ENCODE measurements at places on chromosomes 13 and 19.

DNA sequence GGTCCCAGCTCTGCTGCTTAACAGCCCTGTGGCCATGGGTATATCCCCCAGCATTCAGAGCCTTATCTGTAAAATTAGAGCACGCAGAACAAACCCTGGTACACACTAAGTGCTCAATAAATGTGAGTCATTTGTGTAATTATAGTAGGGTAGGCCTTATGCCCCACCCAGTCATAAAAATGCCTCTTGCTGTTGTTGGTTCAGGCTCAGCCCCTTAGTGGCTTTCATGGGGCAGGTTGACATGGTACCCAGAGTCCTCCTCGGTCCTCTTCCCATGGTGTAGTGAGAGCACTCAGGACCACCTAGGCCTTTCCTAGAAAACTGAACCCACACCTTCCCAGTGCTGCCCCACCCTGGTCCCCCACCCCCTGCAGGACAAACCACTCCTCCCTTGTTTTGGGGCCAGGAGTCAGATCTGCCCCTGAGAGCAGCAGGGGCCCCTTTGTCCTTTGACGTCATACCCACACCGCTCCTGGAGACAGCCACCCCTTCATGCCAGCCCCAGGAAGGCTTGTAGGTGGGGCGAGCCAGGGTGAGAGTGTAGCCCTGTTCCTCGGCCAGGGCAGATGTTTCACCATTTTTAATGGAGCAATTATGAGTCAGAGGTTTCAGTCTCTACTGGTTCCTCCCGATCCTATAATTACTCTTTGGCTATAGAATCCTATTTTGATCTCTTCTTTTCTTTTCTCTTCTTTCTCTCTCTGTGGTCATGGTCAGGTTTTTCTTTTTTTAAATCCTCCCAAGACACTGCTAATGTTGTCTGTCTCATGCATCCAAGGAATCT lies 36.8 kb downstream of the ACTN4 start:
- peak; percentile 81 for DNase-seq

GRCh38 chr19:46392837-46393236 lies 20.5 kb downstream of the CCDC8 start:
- no peak for DNase-seq

- no peak for DNase-seq
These were observed 4.0 kb downstream of the ERF start for GRCh38 chr19:42250666-42251531.

DNA sequence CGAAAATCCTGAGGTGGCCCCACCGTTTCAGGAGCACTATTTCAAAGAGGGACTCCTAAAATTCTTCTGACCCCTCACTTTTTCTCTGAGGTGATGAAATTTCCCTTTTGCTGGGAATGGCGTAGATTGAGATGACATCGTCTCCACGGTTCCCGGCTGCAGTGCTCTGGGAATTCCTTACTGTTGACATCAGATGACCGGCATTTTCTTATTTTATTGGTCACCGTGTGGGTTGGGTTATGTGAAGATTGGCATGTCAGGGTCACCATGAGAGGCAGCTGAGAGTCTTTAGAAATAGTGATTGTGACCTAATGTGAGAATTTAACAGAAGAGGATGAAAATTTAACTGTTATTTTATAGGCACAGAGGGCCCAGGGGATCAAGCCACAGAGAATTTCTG lies 356.7 kb downstream of the FGF9 start:
- DNase-seq: no peak

GRCh38 chr13:28606466-28606865 lies 52.5 kb upstream of the POMP start:
- no peak for DNase-seq

DNA sequence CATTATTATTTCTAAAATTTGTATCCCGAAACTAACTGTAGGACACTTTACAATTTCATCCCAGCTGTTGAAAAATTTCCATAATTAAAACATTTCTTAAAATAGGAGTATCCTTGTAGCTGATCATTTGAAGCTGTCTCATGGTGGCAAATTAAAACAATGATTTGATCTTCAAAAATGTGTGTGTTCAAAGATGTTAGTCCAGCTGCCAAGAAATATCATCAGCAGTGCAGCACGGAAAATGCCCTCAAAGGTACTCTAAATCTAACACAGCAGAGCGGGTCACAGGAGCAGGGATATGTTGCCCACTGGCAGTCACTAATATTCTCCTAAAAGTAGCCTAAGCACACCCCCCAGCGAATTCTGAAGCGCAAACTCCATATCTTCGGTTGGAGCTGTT lies 31.0 kb downstream of the KLF12 start:
- no peak for DNase-seq

GRCh38 chr19:49957262-49957915 lies 3.6 kb downstream of the SIGLEC11 start:
- DNase-seq: no peak

- no peak for DNase-seq
These were observed 17.2 kb downstream of the BRSK1 start for GRCh38 chr19:55300886-55301458.

DNA sequence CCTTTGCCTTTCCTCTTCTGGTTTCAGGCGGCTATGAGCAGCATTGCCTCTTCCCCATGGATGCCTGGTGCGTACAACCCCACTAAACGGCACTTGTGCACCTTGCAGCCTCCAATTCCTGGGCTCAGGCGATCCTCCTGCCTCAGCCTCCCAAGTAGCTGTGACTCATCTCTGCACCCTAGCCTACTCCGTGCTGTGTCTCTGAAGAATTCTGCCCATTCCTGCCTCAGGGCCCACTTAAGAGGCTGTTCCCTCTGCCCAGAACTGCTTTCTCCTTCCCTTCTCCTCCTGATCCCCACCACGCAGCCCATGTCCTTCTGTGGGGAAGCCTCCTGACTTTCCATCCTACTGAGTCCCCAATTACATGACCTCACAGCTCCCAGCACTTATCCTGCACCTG lies 142.2 kb upstream of the ZNF507 start:
- no peak for DNase-seq

DNA sequence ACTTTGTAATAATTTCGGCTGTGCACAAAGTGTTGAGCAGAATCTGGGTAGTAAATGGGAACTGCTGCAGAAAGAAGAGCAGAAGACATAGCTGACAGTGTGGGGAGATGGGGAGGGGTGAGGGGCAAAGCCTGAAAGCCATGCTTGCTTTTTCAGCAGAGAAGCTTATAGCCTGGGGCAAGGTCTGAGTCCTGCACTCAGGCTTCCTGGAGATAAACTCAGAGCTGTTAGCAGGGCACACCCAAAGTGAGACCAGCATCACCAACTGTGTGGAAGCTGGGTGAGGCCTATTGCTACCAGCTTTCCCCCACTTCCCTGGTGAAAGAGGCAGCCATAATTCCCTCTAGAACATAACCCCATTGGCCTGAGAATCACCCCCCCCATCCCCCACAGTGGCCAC lies 15.6 kb upstream of the LHFPL6 start:
- no peak for DNase-seq

GRCh38 chr13:52082601-52083000 lies 46.3 kb downstream of the NEK5 start:
- DNase-seq: no peak

DNA sequence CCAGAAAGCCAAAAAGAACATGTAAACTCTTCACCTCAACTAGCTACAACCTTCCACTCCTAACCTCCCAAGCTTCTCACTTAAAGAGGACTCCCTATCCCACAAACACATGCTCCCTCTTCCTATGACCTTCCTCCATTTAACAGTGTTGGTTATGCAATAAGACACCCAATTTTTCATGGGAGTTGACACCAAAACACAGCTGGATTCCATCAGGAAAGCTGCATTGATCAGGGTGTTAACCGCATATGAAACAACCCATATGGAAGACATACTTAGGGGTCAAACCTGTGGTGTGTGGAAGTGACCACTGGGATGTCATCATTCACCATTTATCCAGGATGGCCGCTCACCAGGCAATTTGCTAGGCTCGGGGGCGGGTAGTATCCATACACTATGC lies 21.9 kb downstream of the ZNF473 start:
- no peak for DNase-seq

- DNase-seq: no peak
These were observed 355.2 kb downstream of the KCNRG start for GRCh38 chr13:50370303-50370950.

DNA sequence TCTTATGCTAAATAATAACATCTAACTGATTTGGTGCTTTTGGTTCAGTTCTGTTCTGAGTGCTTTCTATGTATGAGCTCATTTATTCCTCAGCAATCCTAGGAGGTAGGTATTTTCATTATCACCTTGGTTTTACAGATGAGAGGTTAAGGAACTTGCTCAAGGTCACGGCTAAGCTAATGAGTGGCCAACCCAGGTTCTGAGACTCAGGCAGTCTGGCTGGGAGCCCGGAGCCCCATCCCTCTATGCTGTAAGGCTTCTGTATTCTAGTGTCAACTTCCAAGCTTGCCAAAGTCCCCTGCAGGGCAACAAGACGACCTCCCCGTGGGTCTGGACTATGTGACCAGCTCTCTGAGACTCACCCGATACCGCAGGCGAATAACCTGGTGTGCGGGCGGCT lies 60.5 kb downstream of the PARP4 start:
- no peak for DNase-seq

DNA sequence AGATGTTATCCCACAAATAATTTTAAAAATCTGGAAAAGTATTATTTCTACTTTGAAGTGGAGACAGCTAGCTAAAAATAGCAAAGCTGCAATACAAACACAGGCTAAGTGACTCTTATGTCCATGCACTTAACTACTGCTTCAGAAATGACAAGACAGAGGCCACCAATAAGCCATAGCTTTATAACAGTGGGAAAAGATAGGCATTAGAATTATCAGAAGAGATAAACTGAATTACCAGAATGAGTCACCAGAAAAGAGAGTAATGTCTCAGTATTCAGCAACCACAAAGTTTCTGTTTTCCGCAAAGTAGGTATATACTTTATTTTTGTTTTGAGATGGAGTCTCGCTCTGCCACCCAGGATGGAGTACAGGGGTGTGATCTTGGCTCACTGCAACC lies 17.1 kb downstream of the CLN5 start:
- no peak for DNase-seq

DNA sequence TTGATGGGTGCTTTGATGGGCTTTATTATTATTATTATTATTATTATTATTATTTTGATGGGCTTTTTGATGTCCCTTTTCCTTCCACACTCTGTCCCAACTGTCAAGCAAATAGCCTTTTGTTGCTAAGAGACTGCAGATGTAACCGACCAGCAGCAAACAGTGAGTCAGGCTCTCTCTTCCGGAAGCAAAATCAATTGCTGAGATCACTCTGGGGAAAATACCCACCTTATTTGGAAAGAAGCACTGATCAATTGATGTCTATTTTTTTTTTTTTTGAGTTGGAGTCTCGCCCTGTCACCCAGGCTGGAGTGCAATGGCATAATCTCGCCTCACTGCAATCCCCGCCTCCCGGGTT lies 2.9 kb downstream of the LDLR start:
- no peak for DNase-seq

- DNase-seq: no peak
These were observed 12.3 kb downstream of the FAM187B start for GRCh38 chr19:35216016-35216832.

GRCh38 chr13:27375686-27376326 lies 48.6 kb upstream of the GTF3A start:
- peak; percentile 31 for DNase-seq

- DNase-seq: no peak
These were observed 135.6 kb upstream of the KL start for GRCh38 chr13:32880636-32881035.

DNA sequence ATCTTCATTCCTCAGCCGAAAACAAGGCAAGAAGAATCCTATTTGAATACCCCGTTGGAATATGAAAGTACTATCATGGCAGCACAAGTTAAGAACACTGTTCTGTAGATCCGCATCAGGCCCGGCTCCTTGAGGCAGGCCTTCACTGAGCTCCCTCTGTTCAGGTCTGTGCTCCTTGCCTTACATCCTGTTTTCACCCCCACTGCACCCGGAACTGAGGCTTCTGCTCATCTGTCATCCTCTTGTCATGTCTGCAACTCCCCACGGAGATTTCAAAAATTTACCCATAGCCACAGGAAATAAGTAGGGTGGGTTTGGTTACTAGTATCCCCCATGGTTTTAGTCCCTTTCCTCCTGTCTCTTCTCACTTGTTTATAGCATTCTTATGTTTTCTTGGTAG lies 861.9 kb downstream of the GPC5 start:
- DNase-seq: no peak

DNA sequence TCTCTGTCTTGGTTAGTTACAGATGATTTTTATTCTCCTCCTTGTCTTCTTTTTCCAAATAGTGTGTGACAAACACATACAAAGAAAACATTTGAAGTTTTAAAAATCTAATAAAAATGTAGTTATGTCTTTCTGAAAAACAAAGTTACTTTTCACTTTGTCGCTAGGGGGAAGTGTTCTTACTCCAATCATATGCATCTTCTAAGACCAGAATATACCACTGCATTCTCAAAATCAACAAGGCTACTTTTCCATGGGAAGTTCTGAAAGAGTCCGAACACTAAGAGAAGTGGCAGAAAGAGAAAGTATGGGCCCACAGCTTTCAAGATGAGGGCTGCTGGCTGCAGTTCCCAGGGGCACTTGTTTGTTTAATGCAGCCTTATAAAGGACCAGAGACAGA lies 208.9 kb downstream of the DCT start:
- DNase-seq: no peak

GRCh38 chr13:41897126-41897525 lies 63.8 kb downstream of the VWA8 start:
- no peak for DNase-seq

DNA sequence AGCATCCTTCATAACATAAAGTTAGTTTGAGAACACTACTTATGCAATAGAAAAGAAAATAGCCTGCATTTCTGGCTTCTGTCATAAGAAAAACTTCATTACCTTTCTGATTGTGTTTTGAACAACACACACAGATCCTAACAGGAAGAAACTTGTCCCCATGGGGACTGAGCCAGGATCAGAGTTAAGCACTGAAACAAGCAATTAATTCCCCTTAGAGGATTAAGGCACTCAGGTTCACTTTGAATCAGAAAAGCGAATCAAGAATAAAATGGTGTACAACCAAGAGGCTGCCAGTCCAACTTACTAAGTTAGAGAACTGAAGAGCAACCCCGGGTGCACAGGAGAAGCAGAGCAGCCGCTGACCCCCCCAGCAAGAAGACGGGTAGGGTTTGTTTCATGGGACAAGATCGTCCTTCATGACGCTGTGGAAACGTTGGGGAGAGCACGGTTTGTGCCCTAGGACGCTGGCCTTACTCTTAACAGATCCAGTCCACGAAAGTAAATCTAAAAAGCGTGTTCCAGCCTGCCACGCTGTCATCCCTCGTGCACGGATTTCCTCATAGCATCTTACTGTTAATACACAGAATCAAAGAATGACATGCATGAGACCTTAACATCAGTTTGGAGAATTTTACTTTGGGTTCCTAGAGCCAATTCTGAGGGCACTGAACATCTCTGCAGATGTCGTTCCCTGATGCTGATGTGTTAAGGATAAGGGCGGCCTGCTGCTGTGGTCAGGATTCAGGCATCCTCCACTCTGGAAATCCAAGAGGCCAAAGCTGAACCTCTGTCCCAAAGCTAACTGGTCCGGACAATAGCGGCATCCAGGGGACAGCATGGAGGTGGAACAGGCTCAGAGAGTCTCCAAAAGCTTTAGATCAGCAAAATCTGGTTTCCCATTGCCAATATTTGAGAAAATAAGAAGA lies 46.4 kb downstream of the GGACT start:
- DNase-seq: no peak

- DNase-seq: no peak
These were observed 633 bp downstream of the SPHK2 start for GRCh38 chr19:48619692-48620585.

GRCh38 chr19:4278010-4278409 lies 1.1 kb upstream of the SHD start:
- no peak for DNase-seq
